Activated naive CD4-positive, alpha-beta T cell (primary cell): ENCODE measurements at places on chromosomes 11 and 22.

GRCh38 chr11:96472085-96472484 lies 82.3 kb downstream of the JRKL start:
- DNase-seq: no peak

DNA sequence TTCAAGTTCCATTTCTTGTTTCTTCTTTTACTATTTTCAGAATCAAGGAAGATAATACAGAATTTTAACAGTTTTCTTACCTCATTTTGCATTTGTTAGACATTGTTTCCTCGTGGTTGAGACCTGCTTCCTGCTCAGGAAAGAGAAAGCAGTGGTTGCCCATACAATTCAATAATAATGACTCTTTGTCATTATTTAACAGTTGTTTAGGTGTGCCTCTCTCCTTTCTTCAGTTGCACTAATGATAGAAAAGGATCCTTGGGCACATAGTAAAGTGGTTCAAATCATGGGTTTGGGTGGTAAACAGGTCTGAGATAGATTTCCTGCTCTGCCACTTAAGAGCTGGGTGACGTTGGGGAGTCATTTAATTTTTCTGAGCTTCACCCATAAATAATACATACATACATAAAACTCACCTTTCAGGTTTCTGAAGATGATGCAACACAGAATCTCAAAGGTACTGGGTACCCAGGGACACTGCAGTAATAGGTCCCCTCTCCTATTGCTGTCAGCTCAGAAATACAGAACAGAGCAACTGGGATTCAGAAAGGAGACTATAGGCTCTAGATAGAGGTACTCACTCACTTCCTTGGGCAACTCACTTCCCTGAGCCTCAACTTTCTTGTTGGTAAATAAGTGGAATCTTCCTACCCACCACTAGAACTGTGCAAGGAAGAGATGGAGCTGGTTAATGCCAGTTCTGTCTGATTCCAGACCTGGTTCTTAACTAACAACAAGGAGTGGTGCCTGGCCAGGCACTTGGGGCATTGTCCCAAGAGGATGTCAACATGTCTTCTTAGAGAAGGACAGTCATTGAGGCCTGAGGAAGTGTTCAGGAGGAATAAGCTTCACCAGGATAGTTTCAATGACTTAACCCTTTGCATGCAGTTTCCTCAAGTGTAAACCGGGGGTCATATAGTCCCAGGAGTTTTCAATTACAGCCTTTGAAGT lies 34.9 kb downstream of the CD44 start:
- DNase-seq: no peak

GRCh38 chr11:126561327-126561893 lies 205.9 kb downstream of the ST3GAL4 start:
- DNase-seq: no peak

DNA sequence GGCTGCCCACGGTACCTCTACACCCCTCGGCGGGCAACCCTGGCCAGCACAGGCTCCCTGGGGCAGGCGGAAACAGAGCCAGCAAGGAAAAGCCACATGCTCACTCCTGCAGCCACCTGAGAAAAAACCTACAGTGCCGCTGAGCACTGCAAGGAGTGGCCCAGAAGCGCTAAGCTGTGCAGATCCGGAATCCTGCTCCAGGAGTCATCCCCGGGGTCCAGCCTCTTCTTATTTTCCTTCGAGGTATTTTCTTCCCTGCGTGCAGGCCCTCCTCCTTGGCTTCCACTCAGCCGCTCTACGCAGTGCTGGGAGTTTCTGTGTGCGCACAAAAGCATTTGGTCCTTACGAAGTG lies 81.0 kb downstream of the TRMU start:
- no peak for DNase-seq

GRCh38 chr11:15769203-15769602 lies 587.1 kb downstream of the SOX6 start:
- DNase-seq: no peak

DNA sequence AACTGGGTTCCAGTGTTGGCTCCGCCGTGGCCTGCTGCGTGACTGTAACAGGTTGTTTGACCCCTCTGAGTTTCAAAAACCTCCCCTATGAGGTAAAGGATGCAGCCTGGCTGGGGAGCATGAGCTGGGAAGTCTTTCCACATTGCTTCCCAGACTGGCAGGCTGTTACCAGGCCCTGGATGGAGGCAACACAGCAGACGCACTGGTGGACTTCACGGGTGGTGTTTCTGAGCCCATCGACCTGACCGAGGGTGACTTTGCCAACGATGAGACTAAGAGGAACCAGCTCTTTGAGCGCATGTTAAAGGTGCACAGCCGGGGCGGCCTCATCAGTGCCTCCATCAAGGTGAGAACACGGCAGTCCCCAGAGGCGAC lies 11.4 kb downstream of the OMP start:
- DNase-seq: no peak

DNA sequence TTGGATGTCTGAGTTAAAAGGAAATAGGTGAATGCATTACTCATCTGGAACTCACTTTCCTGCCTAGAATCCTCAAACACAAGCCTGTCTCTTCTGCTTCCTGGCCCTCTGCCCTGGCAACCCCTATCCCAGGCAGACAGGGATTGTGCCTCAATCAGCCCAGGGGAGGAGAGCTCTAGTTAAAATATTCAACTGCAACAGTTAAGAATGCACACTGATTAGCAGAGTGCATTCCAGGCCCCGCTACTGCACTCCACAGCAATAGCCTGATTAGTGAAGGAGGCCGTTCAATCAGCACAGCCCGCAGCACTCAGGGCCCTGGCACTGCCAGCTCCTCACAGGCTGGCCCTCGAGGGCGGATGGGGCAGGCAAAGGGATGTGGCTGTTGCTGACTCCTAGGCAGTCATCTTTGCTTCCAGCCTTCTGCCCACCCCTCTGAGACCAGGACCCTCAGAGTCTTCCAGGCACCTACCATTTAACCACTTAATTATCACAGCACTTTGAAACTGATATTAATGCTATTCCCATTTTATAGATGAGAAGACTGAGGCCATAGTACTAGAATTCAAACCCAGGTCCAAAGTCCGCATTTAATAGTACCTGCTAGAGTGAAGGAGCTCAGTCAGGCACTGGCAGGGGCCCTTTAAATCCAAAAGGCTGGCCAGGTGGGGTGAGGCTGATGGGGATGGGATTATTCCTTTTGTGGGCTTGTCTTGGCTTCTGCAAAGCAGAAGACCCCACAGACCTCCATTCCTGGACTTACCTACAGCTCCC lies 435.3 kb downstream of the SOX6 start:
- DNase-seq: no peak

DNA sequence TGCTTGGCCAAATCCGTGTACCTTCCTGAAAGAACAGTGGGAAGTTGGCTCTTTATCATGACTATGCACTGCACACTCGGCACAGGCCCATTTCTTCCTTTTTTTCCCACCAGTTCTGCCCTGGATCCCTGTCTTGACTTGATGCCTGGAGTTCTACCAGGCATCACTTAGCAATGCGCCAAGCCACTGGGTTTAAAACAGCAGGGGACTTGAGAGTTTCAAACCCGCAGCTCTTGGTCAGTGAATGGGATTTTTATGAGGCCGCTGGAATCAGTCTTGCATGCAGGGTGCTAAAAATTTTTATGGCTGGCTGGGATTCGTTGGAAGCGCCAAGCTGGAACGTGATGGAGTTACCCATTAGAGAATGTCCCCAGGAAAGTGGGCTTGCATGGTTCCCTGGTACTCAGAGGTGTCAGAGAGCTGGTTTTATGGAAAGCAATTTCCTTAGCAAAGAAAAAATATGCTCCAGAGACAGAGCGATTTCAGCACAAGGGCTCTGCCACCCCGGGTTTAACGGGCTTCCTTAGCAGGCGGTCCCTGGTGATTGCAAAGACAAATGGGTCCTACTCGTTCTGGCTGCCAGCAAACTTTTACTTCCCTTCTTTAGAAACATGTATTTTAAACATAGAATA lies 432.9 kb downstream of the TENM4 start:
- no peak for DNase-seq

DNA sequence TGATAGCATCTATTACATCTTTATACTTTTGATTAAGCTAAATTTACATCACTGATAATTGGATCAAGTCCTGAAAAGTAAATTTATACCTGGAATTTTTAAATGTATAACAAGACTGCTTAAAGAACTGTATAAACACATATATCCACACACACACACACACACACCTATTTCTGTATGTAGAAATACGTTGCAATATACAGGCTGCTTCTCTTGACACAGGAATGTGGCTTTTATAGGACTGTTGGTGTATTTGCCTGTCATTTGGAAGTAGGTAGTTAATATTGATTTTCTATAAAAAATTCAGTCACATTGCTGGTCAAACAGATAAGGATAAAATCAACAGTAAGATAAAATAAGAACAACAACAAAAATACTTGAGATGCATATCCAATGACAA lies 708.5 kb upstream of the RAG2 start:
- DNase-seq: no peak

- DNase-seq: no peak
Measured at GRCh38 chr11:66844496-66845142, 1.4 kb downstream of the RCE1 start.

- DNase-seq: no peak
Measured at GRCh38 chr11:61951484-61952135, 1.5 kb downstream of the BEST1 start.

DNA sequence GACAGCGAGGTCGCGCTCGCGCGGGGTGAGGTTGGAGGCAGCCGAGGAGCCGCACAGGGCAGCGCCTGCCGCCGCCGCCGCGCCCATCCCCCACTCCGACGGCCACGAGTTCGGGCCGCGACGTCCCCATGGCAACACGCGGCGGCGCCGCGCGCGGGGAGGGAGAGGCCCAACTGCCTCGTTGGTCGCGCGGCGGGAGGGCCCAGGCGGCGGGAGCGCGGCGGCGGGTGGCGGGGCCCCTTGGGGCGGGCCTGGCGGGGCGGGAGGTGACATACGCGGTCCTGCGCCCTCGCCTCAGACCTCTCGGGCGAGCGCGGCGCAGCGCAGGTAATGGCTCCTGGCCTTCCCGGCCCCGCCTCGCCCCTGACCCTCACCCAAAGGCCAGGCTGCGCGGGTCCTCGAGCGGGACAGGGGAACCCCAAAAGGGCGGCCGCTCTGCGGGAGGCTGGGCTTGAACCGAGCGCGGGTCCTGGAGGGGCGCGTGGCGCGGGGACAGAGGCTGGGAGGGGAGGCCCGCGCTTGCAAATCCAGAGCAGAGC lies at the start of gene DEUP1:
DEUP1 (plus strand) TSS at position 297 of the 539 bp plus-strand sequence. CDS start 1,518 bp downstream, outside the sequence.
- DNase-seq: no peak
